ENCODE measurements at places on chromosomes 7 and 10.

- no peak for DNase-seq
- H3K4me3 ChIP-seq = no peak overlapping the region
- no peaks in the 10 kb centered on the region for H3K27me3 ChIP-seq
- no peaks in the 10 kb centered on the region for H3K4me1 ChIP-seq
Measured at GRCh38 chr7:94557215-94557614, 47.6 kb downstream of the CASD1 start.

DNA sequence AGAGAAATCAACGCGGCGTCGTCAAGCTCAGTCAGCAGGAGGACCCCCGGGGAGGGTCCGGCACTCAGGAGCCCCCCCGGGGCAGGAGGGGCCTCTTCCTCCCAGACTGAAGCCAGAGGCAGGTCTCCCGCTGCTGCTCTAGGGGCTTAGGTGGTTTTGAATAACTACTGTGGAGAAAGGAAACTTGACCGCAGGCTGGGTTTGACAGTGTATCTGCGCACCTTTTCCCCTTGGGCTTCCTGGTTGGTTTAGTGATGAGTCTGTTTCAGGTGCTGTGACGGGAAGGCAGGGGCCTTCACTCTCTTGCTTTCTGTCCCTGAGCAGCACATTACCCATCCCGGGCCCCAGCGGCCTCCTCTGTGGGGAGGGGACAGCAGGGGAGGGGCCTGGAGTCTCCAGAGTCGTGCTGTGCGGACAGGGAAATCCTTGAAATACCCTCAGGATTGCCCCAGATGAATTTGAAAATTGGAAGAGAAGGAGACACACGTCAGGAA is 262.2 kb downstream of the ADARB2 start:
- H3K27me3 ChIP-seq = peaks cover 20% of the 10 kb centered on the region
- no peak overlapping the region for H3K4me3 ChIP-seq
- H3K36me3 ChIP-seq = no peaks in the 10 kb centered on the region
- no peaks in the 10 kb centered on the region for H3K4me1 ChIP-seq
- H3K27ac ChIP-seq = no peak overlapping the region

DNA sequence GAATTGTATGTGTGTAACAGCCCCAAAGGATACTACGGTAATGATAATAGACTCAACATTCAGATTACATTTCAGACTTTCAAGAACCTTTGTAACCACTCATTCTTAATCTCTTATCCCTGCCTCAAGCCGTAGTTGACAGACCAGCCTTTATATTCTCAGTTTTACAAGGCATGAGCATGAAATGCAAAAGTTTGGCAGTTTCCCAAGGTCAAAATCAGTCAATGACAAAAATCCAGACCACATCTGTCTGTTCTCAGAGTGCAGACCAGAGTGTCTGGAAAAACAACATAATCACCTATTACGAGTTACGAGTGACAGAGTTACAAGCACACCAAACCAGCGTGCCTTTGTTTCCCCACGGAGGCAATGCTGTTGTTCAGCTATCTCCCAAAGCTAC is 178.6 kb upstream of the LRGUK start:
- no peak overlapping the region for H3K27ac ChIP-seq
- no peak for DNase-seq
- H3K4me3 ChIP-seq = no peak overlapping the region
- H3K4me1 ChIP-seq = no peaks in the 10 kb centered on the region
- H3K27me3 ChIP-seq = no peaks in the 10 kb centered on the region
- H3K36me3 ChIP-seq = no peaks in the 10 kb centered on the region

DNA sequence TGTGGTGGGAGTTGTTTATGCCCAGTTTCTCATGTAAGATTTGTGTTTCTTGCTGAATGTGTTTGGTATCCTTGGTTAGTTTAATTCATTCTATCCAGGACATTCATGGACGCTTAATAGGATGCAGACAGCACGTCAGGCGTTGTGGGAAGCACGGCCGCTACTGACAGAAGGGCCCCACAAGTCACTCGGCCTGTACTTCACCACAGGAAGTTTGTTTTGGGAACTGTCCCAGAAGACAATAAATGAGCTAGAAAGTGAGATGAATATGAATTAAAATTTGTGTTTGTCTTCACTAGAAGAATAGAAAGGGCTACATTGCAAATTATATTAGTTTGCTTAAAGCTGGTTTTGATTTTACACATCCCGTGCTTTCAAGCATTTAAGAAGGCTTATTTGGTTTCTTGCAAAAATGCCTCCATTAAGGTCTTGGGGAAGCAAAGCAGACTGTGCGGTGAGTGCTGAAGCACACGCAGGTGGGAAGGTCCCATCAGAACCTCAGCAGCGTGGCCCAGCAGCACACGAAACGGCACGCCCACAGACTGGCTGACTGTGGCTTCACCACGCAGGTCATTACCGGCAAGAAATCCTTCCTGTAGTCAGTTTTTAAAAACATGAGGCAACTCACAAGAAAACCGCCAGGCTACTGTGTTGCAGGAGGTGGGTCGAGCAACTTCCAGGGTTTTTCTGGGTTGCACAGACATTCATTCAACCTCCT is 74.1 kb downstream of the VIPR2 start:
- peak; percentile 78 for DNase-seq
- no peaks in the 10 kb centered on the region for H3K4me1 ChIP-seq
- no peaks in the 10 kb centered on the region for H3K36me3 ChIP-seq
- no peak overlapping the region for H3K4me3 ChIP-seq

GRCh38 chr10:118139321-118139720 is 92.6 kb upstream of the RAB11FIP2 start:
- H3K27me3 ChIP-seq = no peaks in the 10 kb centered on the region
- H3K4me1 ChIP-seq = no peaks in the 10 kb centered on the region
- no peaks in the 10 kb centered on the region for H3K36me3 ChIP-seq
- no peak overlapping the region for H3K27ac ChIP-seq

GRCh38 chr10:2986391-2986801 is 81.0 kb upstream of the PFKP start:
- H3K36me3 ChIP-seq = no peaks in the 10 kb centered on the region
- H3K27me3 ChIP-seq = peaks cover 45% of the 10 kb centered on the region
- no peak overlapping the region for H3K4me3 ChIP-seq
- H3K4me1 ChIP-seq = peaks cover 3% of the 10 kb centered on the region
- no peak for DNase-seq

- no peak overlapping the region for H3K4me3 ChIP-seq
- peaks cover under 1% of the 10 kb centered on the region for H3K27me3 ChIP-seq
- H3K27ac ChIP-seq = peak overlapping the region; percentile 34
- H3K4me1 ChIP-seq = peaks cover 10% of the 10 kb centered on the region
- no peak for DNase-seq
Measured at GRCh38 chr10:131998050-131998844, 16.5 kb upstream of the BNIP3 start.

DNA sequence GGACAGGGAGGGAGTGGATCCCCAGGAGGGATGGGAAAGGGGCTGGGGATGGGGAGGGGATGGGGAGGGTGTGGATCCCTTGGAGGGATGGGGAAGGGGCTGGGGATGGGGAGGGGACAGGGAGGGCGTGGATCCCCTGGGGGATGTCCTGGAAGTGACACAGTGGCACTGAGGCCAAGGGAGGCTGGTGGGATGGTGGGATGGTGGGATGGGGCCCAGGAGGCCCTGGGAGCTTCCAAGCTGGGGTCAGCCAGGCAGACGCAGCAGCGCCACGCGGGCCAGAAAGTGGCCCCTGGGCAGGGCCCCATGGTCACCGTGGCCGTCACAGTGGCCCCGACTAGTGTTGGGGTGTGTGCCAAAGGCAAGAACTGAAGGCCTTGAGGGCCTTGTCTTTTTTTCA is 67.8 kb downstream of the INPP5A start:
- peaks cover 69% of the 10 kb centered on the region for H3K4me1 ChIP-seq
- H3K27me3 ChIP-seq = no peaks in the 10 kb centered on the region
- no peak overlapping the region for H3K4me3 ChIP-seq
- no peak overlapping the region for H3K27ac ChIP-seq

GRCh38 chr10:97805096-97805884 is 33.5 kb upstream of the SFRP5 start:
- H3K4me1 ChIP-seq = no peaks in the 10 kb centered on the region
- no peak overlapping the region for H3K4me3 ChIP-seq
- peaks cover 13% of the 10 kb centered on the region for H3K27me3 ChIP-seq
- no peak for DNase-seq
- H3K36me3 ChIP-seq = no peaks in the 10 kb centered on the region

DNA sequence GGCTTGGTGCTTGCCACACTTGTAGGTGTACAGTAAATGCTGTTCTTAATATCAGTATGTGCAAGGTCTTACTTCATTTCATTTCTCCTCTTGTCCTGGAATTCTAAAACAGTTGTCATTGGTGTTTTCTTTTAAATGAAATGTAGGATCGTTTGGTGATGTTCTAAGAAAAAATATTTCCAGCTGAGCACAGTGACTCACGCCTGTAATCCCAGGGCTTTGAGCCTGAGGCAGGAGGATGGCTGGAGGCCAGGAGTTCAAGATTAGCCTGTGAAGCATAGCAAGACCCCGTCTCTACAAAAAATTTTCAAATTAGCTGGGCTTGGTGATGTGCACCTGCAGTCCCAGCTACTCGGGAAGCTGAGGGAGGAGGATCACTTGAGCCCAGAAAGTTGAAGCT is 32.6 kb upstream of the ELN start:
- H3K27me3 ChIP-seq = no peaks in the 10 kb centered on the region
- peak; percentile 83 for DNase-seq
- peaks cover 81% of the 10 kb centered on the region for H3K4me1 ChIP-seq

GRCh38 chr7:95718577-95719410 is 53.6 kb upstream of the DYNC1I1 start:
- H3K4me1 ChIP-seq = no peaks in the 10 kb centered on the region
- H3K36me3 ChIP-seq = no peaks in the 10 kb centered on the region
- no peak for DNase-seq

GRCh38 chr7:132028144-132028920 is 471.9 kb upstream of the PODXL start:
- no peaks in the 10 kb centered on the region for H3K27me3 ChIP-seq
- no peak overlapping the region for H3K27ac ChIP-seq
- H3K4me1 ChIP-seq = peaks cover 18% of the 10 kb centered on the region
- H3K36me3 ChIP-seq = no peaks in the 10 kb centered on the region
- DNase-seq = no peak
- no peak overlapping the region for H3K4me3 ChIP-seq

GRCh38 chr10:34721208-34721840 is 93.8 kb downstream of the PARD3 start:
- no peak overlapping the region for H3K27ac ChIP-seq
- no peaks in the 10 kb centered on the region for H3K27me3 ChIP-seq
- H3K36me3 ChIP-seq = no peaks in the 10 kb centered on the region
- H3K4me1 ChIP-seq = peaks cover 5% of the 10 kb centered on the region

- no peak overlapping the region for H3K27ac ChIP-seq
- no peak overlapping the region for H3K4me3 ChIP-seq
- no peaks in the 10 kb centered on the region for H3K4me1 ChIP-seq
- DNase-seq = no peak
- no peaks in the 10 kb centered on the region for H3K36me3 ChIP-seq
- H3K27me3 ChIP-seq = no peaks in the 10 kb centered on the region
Measured at GRCh38 chr7:125136755-125137532, 207.3 kb upstream of the POT1 start.

GRCh38 chr7:73894733-73895551 is 34.0 kb downstream of the TMEM270 start:
- peak; percentile 95 for DNase-seq
- H3K27ac ChIP-seq = peak overlapping the region; percentile 93
- H3K4me3 ChIP-seq = no peak overlapping the region
- H3K27me3 ChIP-seq = no peaks in the 10 kb centered on the region
- H3K4me1 ChIP-seq = peaks cover 64% of the 10 kb centered on the region
- H3K36me3 ChIP-seq = no peaks in the 10 kb centered on the region

DNA sequence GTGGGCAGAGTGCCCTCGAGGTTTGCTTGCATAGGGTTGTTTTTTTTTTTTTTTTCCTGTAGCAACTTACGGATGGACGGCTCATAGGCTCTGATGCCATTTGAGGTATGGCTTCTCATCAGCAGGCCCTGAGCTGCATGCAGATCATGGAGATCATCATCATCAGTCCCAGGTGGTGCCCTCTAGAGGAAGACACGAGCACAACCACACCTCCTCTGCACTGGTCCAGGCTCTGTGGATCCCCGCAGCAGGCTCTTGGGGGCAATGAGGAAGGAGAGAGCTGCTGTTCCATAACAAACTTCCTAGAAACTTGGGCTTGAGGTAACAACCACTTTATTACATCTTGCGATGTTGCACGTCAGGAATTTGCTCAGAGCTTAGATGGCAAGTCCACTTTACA is 132.7 kb upstream of the CXCL12 start:
- no peaks in the 10 kb centered on the region for H3K4me1 ChIP-seq
- DNase-seq = no peak
- H3K27me3 ChIP-seq = no peaks in the 10 kb centered on the region
- H3K27ac ChIP-seq = no peak overlapping the region

DNA sequence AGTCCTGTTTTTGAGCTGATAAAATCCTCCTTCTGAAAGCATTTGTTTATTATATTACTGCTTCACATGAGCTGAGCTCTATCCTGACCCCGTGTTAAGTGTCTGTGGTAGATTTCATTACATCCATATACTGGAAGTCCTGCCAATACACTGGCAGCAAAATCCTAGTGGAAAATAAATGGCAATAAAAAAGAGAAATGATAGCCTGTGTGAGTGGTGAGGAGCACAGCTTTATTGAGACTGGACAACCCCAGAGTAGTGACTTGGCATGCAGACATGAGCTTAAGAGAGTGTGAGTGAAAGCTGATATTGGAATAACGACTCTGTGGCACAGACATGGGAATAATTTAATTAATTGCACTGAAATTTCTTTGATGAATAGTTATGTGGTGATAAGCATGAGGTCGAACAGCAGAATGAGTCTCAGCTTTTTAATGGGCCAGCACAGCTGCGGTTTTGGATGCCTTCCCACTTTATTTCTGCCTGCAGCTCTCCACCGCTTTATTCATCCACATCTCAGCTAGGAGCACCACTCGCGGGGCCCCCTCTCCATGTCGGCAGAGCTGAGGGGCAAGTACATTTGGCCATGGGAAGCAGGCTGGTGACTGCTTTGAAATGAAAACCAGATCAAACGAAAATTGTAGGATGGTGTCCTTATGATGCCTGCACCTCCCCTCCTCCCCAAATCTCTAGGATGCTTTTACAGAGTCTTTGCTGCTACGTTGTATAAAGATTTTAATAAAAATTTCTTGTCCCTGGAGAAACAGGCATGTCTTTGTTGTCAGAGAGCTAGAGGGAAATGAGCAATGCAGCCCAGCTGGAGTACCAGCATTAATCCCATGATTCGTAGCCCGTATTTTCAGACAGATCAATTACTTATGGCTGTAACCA is 494.3 kb downstream of the AUTS2 start:
- H3K4me1 ChIP-seq = no peaks in the 10 kb centered on the region
- DNase-seq = no peak
- H3K4me3 ChIP-seq = no peak overlapping the region
- H3K27ac ChIP-seq = no peak overlapping the region
- no peaks in the 10 kb centered on the region for H3K36me3 ChIP-seq
- H3K27me3 ChIP-seq = no peaks in the 10 kb centered on the region

- no peak overlapping the region for H3K4me3 ChIP-seq
- H3K36me3 ChIP-seq = no peaks in the 10 kb centered on the region
- DNase-seq = no peak
- H3K27ac ChIP-seq = no peak overlapping the region
Measured at GRCh38 chr10:114571316-114571999, 86.6 kb downstream of the ABLIM1 start.

Measured in tibial artery (tissue), 4 donors.